Hindlimb muscle (tissue), 1 donor: ENCODE measurements at places on chromosomes 5 and 9.

GRCh38 chr9:71353720-71354119, 232.3 kb upstream of the TRPM3 start:
- DNase-seq = no peak

GRCh38 chr9:73153793-73154227, 2.1 kb downstream of the ANXA1 start:
- DNase-seq = no peak

- DNase-seq = no peak
These were observed 39.4 kb downstream of the TNFAIP8 start for GRCh38 chr5:119395080-119395836.

DNA sequence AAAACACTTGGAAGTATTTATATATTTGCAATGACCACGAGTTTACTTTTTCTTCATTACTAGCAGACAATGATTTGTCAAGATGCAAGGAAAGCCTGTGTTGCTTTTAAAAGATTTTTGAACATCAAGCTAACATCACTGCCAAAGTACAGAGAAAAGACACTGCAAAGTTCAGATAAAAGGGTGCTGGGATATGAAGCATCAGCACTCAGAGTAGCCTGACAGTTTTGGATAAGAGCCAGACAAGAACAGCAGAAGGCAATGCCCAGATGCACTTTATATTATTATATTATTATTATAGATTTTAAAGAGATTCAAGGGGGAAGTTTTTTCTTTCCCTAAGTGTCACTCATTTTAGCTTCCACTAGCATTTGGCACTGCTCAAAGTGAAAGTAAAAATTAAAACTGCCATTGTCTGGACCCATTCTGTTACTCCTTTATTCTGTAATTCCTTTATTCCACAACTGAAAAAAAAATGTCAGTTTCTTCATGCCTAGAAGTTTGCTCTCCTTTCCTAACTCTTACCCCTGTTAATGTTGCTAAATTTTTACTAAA, 240.6 kb downstream of the EFNA5 start:
- DNase-seq = no peak

DNA sequence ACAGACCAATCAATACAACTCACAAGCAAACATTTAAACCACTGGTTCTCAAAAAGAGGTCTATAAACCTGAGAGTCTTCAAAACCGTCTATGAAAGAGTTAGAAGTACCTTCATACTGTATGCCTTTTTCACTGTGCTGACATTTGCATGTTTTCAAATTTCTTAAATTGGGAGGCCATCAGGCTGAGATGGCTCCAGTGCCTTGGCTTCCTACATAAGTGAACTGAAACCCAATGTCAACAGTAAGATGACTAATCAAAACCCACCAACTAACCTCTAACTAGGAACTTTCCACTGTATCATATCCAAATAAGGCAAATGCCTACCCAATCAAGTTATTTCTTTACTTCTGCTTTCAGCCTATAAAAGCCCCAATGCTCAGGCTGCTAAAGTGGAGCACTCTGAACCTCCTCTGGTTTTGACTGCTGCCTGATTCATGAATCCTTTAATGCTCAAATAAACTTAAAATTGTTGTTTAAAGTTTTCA, 35.1 kb downstream of the FAM13B start:
- DNase-seq = no peak

- DNase-seq = no peak
These were observed 52.8 kb upstream of the ENTREP1 start for GRCh38 chr9:69272212-69272611.

- no peak for DNase-seq
These were observed 287.1 kb downstream of the TENT4A start for GRCh38 chr5:7000310-7000709.

- no peak for DNase-seq
These were observed 207.6 kb upstream of the CDKN2B start for GRCh38 chr9:22216730-22217172.

DNA sequence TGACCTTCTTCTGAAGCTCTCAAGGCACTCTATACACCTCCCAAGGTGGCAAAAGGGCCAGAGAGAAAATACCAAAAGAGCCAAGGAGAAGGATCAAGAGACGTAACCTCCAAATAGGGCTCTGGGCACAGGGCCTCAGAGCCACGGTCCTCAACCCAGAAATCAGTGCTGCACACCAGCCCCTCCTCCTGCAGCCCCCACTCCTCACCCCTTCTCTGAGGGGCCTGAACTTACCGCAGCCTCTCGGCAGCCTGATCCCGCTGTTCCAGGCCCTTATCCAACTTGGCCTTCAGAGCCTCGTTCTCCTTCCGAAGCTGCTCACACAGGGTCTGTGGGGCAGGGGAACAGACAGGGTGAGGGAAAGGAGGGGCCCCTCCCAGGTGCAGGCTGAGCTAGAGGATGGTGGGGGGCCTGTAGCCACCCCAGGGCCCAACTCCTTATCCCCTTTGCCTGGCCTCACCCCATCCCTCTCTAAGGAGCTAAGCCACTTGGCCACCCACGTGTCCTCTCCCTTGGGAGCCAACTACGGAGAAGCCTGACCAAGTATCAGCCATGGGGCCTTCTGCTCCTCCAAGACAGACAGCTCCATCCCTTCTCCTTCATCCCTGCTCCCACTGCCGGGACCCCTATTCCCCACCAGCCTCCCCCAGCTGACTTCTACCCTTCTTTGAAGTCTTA, 28.8 kb downstream of the TNIP1 start:
- no peak for DNase-seq

- peak; percentile 23 for DNase-seq
These were observed 50.2 kb downstream of the FXN start for GRCh38 chr9:69085569-69086283.

- DNase-seq = no peak
These were observed 69.9 kb upstream of the PLPP1 start for GRCh38 chr5:55604611-55605067.

GRCh38 chr5:61245936-61246335, 83.7 kb upstream of the SMIM15 start:
- DNase-seq = no peak

DNA sequence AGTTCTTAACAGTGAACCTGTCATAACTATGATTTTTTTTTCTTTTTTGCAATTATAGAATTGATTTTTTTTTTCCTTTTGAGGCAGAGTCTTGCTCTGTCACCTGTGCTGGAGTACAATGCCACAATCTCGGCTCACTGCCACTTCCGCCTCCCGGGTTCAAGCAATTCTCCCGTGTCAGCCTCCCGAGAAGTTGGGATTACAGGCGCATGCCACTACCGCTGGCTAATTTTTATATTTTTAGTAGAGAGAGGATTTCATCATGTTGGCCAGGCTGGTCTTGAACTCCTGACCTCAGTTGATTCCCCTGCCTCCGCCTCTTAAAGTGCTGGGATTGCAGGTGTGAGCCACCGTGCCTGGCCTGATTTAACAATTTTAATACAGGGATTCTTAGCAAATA, 21.4 kb downstream of the UGCG start:
- no peak for DNase-seq

DNA sequence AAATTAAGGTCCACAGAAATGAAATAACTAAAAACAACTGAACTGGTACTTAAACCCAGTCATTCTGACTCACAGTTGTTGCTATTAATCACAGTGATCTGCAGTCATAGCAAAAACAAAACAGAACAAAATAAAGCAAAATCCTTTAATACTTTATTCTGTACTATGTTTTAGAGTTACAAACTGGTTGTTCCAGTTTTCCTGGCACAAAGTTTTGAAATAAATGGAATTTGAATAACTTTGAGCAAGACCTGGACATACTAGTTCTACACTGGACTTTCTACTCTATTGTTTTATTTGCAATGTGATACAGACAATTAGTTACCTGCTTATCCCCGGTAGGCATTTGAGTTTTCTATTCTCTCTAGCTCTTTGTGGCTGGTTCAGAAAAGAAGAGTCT, 147.9 kb downstream of the DMRT2 start:
- no peak for DNase-seq

DNA sequence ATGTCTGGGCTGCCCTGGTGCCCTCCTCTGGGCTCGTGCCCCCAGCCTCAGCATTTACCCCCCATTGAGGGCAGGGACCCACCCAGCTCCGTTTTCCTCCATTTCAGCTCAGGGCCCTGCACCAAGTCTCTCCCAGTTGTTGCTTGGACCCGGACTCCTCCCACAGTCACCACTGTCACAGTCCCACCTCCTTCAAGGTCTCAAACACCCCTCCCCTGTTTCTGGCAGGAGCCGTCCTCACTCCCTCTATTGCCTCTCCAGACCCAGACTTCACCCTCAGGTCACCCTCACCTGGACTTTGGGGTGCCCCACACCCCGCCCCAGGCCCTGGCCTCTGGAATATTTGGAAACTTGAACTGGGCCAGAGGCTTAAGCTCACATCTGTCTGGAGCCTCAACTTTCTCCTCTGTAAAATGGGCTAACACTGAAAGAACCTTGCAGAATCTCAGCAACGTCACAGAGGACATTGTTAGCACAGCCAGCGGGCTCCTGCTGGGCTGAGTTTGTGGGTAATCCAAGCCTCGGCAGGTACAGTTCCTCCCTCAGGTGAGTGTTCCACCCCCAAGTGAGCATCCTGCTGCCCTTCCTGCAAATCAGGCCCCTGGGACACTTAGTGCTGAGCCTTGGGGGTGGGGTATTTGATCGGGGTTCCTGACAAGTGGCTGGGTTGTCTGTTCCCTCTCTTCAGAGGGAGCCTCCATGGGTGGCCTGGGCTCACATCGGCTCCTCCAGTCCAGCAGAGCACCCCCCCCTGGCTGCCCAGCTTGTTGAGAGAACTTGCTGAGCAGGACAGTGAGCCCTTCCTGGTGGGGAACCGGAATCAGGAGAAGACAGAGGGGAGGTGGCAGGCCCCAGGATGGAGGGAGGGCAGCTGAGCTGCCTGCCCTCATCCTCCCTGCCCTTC, 130.1 kb downstream of the C9orf50 start:
- DNase-seq = no peak

DNA sequence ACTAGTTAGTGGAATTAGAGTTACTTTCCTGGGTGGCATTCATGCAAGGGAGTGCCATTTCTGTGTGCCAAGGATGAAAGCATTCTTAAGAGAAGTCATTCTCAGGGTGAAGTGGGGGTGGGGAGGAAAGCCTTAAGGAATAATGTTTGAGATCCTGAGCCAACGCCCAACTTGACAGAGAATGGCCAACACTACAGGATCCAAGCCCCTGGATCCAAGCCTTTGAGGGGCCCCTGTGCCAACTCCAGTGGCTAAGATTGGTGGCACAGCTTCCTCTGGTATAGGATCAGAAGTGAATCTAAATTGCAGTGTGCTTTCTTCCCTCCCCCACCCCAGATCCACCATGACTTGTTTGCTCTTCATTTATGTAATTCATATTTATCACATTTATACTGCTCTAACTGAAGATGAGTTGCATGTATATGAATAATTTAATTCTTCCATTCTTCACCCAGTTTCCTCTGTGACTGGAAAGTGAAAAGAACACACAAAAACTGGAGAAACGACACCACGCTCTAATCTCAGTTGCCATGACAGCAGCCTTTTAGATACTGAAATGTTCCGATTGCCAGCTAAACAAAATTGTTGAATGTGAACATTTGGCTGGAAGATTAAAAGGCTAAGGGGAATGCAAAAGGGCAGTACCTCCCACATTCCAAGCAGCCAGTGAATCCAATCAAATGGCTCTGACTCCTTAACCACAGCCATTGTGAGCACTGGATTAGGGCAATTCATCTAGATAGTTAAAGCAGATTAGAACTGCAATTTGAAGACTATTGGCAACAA, 4.5 kb downstream of the ZNF608 start:
- no peak for DNase-seq

DNA sequence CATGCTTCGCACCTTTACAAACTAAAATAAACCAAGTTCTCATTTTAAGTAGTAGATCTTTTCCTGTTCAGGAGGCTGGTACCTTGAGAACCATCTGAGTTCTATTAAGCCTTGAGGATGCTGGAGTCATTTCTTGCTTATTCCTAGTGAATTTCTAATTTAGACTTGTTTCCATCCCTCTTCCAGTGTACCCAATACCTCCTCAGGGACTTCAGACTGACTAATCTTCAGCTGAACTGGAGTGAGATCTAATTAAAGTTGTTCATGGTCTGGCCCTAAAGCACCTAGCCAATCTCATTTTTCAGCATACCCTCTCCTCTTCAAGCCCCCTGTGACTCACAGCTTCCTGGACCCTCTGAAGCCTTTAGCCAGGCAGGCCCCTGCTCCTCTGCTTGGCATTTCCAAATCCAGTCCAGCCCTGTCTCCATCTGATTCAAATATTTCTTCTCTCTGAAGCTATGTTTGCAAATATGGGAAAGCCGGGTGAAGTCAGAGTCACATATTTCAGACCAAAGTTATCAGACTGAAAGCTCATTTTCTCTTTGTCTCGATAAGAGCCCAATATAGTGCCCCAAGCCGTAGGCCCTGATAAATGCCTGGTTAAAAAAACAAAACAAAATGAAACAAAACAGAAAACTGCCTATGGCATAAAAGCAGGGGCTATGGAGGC, 19.4 kb upstream of the TNFSF15 start:
- no peak for DNase-seq

GRCh38 chr9:115234094-115234493, 116.1 kb upstream of the TNC start:
- DNase-seq = no peak

DNA sequence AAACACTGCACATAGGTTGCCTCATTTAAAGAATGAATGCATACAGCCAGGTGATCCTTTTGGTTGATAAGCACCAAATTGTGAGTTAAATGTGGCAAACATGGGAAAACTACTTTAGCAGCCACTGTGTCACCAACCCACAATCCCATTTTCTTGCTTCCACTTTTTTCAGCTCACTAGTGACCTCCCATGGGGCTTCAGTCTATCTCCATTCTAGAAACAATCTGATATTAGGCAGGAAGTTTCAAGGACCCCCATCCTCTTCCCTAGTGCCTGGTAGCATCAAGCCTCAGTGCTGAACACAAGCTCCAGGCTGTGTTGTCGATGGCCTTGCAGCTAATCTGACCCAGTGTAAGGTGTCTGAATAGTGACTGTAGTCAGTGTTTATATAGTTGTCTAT, 66.2 kb downstream of the PLPPR1 start:
- DNase-seq = no peak

- no peak for DNase-seq
These were observed 236.0 kb upstream of the IRX1 start for GRCh38 chr5:3359642-3360041.

GRCh38 chr5:154316223-154316935, 125.8 kb downstream of the GALNT10 start:
- DNase-seq = no peak

GRCh38 chr9:38074441-38074961, 5.5 kb upstream of the SHB start:
- no peak for DNase-seq

- no peak for DNase-seq
These were observed 29.3 kb upstream of the NDFIP1 start for GRCh38 chr5:142079306-142079721.

GRCh38 chr9:32603914-32604852, 31.2 kb upstream of the NDUFB6 start:
- DNase-seq = no peak

DNA sequence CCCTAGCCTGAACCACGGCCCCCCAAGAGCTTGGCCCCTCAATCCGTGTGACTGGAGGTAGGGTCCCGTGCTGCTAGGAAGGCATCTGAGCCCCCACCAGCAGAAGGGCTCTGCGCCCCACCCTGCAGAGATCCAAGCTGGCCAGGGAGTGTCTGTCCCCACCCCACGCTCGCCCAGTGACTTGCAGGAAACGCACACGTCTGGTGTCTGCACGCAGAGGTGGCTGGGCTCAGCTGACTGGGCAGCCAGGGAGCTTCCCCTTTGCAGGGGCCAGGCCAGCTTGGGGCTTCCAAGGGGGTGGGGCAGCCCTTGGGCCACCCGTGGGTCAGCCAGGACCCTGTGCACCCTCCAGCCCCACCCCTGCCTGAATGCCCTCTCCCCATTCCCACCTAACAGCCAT, 24.3 kb downstream of the NOTCH1 start:
- no peak for DNase-seq

GRCh38 chr9:115551396-115551795, 433.4 kb upstream of the TNC start:
- no peak for DNase-seq
